Natural killer cell treated with Interleukin-12 subunit alpha and Interleukin-12 subunit beta and Interleukin-15 and Interleukin-18, amount 100 ng/mL, for 72 hours (primary cell): ENCODE measurements at places on chromosomes 11 and 22. TPM values are rescaled to one million over a fixed set of nuclear protein-coding genes. Genes with fewer than 3 reads are reported as not detected.
A peak's percentile ranks its signal among the peaks of the same experiment; 100 is the strongest.

DNA sequence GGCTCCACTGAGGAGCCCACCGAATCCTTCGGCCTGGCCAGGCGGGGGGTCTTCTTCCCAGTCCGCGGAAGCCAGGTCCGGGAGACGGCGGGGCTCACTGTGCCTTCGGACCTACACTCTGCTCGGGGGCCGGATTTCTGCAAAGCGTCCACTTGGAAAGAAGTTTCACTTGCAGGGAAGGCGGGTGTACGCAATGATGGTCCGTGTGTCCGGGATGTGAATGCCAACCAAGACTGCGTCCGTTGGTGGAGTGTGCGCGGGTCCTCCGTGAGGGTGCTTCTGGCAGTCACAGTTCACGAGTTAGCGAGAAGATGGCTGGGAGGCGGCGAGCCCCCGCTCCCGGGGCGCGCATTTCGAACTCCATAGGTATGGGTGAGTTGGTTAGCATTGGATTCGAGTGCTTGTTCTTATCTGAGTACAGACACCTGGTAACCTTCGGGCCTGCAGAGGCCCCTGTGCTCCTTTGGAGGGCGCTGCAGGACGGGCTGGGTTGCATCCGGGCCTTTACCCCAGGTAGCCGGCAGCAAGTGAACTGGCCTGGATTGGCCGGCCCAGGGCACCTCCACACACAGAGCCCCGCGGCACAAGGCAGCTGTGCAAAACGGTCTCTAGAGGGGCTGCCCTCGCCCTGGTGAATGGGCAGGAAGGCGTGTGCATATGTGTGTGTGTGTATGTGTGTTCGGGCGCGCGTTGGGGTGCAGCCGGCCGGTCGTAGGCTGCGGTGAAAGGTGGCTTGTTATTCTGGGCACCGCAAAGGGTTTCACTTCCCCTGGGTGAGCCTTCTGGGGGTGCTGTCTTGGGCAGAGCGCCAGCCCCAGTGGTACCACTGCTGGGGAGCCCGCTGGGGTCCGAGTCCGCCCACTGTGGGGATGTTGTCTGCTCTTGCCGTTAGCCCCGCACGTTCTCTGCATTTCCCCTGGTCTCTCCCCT, 13.3 kb upstream of the CYP2R1 start:
- peak overlapping the region; percentile 74 for H3K27ac ChIP-seq
- no peaks in the 10 kb centered on the region for H3K27me3 ChIP-seq
- DNase-seq: peak; percentile 71
- no peaks in the 10 kb centered on the region for H3K36me3 ChIP-seq
- H3K4me3 ChIP-seq: peak overlapping the region; percentile 89

The THY1 gene
- total RNA-seq: not detected

- H3K36me3 ChIP-seq: no peaks in the 10 kb centered on the region
- peaks cover 15% of the 10 kb centered on the region for H3K4me1 ChIP-seq
These were observed 49.4 kb downstream of the GALNT18 start for GRCh38 chr11:11572386-11572785.

The PC gene
- total RNA-seq: 9.1 TPM

GRCh38 chr11:38971141-38971540, 2373.1 kb upstream of the RAG2 start:
- no peaks in the 10 kb centered on the region for H3K4me1 ChIP-seq
- H3K4me3 ChIP-seq: no peak overlapping the region
- H3K27ac ChIP-seq: no peak overlapping the region
- DNase-seq: no peak
- H3K36me3 ChIP-seq: no peaks in the 10 kb centered on the region

DNA sequence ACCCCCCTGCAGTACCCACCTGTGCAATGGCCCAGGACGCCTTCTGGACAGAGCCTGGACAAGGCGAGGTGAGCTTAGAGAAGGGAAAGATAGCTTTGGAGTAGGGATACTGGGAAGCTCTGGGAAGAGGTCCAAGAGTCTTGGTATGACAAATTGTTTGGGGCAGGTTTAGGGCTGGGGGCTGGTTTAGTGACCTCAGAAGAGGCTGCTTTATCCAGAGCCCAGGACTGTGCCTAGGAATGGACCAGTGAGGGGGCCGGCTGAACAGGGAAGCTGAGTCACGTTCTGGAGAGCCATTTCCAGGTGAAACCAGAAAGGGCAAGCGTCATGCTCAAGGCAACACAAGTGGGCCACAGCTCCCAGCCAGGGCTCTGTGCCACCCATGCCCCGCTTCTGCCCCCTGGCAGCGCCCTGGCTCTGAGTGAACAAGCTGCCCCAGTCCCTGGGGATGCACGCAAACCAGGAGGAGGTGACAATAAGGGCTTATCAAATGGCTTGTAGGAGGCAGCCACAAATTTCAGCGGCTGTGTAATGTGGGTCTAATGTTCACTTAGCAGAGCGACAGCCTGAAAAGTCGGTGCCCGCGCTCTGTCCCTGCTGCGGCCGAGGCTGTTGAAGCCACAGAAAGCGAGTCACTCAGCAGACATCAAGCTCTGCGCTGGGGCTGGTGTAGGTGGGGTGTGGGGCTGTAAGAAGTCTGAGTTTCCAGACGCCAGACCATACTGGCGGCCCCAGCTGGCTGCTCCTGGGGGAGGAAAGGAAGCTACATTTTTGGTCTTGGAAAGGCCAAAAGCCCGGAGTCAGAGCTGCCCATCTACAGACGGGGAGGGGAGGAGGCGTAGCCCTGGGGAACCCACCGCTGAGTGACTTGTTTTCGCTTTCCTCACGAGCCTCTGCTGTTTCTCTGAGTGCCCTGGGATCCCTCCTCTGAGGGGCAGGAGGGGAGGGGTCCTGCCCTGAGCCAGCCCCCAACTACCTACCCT, 18.3 kb upstream of the SYT7 start:
- no peak for DNase-seq
- H3K4me1 ChIP-seq: no peaks in the 10 kb centered on the region
- no peak overlapping the region for H3K27ac ChIP-seq
- H3K27me3 ChIP-seq: peaks cover 14% of the 10 kb centered on the region
- H3K4me3 ChIP-seq: no peak overlapping the region
- no peaks in the 10 kb centered on the region for H3K36me3 ChIP-seq

The IGSF9B gene
- total RNA-seq: 9.1 TPM

- peak overlapping the region; percentile 5 for H3K27ac ChIP-seq
- no peak overlapping the region for H3K4me3 ChIP-seq
- no peak for DNase-seq
- H3K36me3 ChIP-seq: peaks cover 9% of the 10 kb centered on the region
These were observed 109.0 kb upstream of the APOA1 start for GRCh38 chr11:116946414-116946813.

GRCh38 chr22:31950226-31950625, 5.9 kb downstream of the YWHAH start:
- DNase-seq: no peak
- H3K27me3 ChIP-seq: no peaks in the 10 kb centered on the region
- no peak overlapping the region for H3K27ac ChIP-seq
- H3K4me1 ChIP-seq: peaks cover 41% of the 10 kb centered on the region

The FAM181B gene
- not detected for total RNA-seq

- peaks cover 8% of the 10 kb centered on the region for H3K27me3 ChIP-seq
- H3K27ac ChIP-seq: no peak overlapping the region
- H3K4me3 ChIP-seq: no peak overlapping the region
- DNase-seq: no peak
- no peaks in the 10 kb centered on the region for H3K36me3 ChIP-seq
These were observed 90.6 kb upstream of the FGF3 start for GRCh38 chr11:69909561-69910518.

GRCh38 chr11:8332196-8332595, 68.5 kb upstream of the LMO1 start:
- peaks cover 6% of the 10 kb centered on the region for H3K4me1 ChIP-seq
- H3K27ac ChIP-seq: no peak overlapping the region

DNA sequence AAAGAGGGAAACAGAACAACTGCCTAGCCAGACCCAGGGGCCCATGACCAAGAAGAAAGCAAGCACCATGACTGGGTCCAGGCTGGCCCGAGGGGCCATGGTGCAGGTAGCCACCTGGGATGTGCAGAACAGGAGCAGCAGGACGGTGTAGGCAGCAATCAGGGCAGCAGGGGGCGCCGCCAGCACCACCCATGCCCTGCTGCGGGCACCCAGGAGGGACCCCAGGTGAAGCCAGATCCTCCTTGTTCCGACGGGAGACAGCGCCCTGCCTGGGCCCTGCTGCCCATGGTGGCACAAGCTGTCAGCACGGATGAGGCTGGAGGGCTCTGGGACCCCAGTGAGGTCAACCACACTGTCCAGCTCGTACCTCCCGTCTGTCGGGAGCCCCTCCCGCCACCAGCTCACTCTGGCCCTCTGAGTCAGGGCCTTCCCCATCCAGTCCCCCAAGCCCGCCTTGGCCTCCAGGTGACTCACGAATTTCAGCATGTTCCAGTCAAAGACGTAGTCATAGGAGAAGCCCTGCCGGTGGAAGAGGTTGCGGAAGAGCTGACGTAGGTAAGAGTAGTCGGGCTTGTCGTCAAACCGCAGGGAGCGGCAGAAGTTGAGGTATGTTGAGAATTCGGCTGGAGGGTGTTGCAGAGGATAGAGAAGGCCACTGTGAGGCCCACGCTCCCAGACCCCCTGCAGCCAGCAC, 18.8 kb downstream of the CSNK1E start:
- no peaks in the 10 kb centered on the region for H3K27me3 ChIP-seq
- peaks cover 3% of the 10 kb centered on the region for H3K4me1 ChIP-seq
- no peaks in the 10 kb centered on the region for H3K36me3 ChIP-seq

DNA sequence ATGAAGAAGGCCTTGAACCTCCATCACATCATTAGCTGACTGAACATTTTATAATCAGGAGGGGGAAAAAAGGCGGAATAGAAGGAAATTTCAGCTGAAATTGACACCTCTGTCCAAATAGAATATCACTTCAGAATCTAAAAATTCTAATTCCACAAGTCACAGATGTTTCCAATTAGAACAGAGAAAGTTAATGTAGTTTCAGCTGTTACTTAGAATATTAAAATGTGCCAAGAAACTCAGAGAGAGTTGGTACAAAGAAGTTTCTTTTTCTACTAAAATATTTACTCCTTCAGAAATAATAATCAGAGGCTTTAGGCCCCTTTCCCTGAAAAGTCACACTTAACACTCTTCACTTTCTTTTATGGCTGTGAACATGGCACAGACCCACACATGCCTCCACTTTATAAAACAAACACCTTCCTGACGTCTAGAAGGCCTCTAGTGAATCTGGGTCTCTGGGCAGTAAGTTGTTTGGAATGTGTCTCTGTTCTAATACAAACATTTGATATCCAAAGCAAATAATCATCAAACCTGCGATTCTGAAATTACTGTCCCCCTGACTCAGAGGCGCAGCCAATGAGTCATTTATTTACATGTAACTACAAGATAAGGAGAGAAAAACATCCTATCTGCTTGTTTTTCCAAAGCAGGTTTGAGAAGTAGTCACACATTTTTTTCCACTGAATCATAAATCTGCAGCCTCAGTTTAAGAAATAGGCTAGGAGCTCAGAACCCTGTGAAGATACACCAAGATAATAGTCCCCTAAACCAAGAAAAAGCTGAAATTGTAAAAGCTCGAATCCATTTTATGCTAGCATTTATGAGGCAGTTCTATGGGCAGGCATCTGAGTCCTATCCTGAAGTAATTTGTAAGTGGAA, 148.4 kb downstream of the ME3 start:
- peaks cover 22% of the 10 kb centered on the region for H3K27me3 ChIP-seq
- peaks cover 30% of the 10 kb centered on the region for H3K36me3 ChIP-seq
- no peaks in the 10 kb centered on the region for H3K4me1 ChIP-seq
- no peak overlapping the region for H3K4me3 ChIP-seq
- no peak overlapping the region for H3K27ac ChIP-seq

- peaks cover 38% of the 10 kb centered on the region for H3K27me3 ChIP-seq
- no peak for DNase-seq
These were observed 24.6 kb downstream of the OR10A6 start for GRCh38 chr11:7906481-7906880.

DNA sequence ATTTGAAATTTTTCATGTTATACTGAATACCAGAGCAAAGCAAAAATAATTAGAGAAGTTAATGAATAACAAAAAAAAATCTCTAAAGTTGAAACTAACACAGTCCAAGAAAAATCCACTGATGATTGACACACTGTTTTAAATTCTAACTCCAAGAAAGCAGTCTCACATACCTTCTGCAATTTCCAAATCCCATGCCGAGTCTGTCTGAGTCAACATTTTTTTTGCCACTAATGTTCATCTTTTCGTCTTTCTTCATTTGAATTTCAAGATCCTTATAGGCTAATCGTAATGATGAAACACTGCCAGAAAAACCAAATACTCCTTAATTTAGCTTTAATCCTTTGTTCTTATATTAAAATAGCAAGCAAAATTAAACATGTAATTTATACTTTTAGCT, 39.5 kb downstream of the ARFGAP3 start:
- H3K36me3 ChIP-seq: peaks cover 23% of the 10 kb centered on the region
- H3K4me1 ChIP-seq: peaks cover 14% of the 10 kb centered on the region
- no peaks in the 10 kb centered on the region for H3K27me3 ChIP-seq

DNA sequence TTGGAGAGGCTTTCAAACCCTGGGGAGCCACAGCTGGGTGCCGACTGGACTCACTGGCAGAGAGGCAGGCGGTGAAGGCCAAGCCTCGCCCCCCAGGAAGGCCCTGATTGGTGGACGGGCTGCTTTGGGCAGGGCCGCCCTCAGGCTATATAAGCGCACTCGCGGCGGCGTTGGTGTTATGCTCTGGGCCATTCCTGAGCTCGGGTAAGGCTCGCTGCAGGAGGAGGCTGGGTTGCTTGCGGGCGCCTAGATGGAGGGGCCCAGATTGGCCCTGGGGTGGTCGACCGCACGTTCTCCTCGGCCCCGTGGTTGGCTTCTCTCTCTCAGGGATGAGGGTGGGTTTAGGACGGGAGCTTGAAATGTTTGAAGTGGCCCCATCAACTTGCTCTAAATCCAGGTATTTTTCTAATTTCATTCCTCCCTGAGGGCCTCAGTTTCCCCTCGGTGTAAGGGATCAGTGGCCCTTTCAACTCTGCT, at the start of gene SPDYC:
TSS of gene SPDYC (plus strand) at position 176 of the 477 bp plus-strand sequence. CDS start 1,125 bp downstream, outside the sequence.
- no peak for DNase-seq
- H3K27ac ChIP-seq: peak within 1 kb of the TSS; percentile 99
- no peaks in the 10 kb centered on the region for H3K36me3 ChIP-seq

DNA sequence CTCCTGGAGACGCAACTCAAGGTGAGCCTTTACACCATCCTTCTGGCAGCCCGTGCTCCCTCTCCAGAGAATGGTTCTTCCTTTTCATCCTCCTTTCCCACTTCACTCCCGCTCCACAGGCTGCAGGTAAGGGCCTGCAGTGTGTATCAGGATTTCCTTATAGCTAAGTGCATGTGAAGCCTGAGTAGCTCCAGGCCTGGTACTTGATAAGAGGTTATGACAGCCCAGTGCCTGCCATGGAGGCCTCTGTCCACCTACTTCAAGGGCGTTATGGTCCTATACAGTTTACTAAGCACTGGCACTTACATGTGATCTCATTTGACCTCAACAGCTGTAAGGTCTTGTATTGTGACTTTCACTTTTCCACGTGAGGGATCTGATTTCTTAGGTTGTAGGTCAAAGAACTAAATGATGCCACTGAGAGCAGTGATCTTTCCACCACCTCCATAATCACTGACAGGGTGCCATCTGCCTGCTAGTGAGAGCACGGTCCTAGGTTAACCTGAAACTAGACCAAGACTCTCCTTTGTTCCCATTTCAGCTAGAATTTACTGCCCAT, 18.1 kb downstream of the SSH3 start:
- H3K36me3 ChIP-seq: no peaks in the 10 kb centered on the region
- DNase-seq: no peak
- peaks cover 12% of the 10 kb centered on the region for H3K4me1 ChIP-seq
- no peaks in the 10 kb centered on the region for H3K27me3 ChIP-seq
- H3K4me3 ChIP-seq: no peak overlapping the region

The TMPRSS4 gene
- total RNA-seq: not detected
